ENCODE measurements at places on chromosomes 16 and 17.

DNA sequence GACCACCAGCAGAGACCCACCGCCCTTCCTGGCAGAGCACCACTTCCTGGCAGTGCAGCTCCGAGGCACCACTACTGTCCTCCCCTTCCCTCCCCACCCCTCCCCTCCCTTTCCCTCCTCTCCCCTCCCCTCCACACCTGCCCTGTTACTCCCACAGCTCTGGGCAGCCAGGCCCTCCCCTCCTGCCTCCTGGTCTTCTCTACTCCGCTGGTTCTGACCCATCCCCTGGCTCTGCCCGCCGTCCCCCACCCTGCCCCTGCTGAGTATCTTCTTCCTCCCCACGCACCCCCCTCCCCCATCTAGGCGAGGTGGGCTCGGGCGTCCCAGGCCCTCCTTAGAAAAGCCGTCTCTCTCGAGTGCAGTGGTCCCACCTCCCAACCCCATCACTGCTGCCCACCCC lies 77.7 kb downstream of the AMFR start:
- no peak for DNase-seq

GRCh38 chr16:65713181-65713808 lies 591.4 kb upstream of the CDH11 start:
- no peak for DNase-seq

GRCh38 chr16:7867831-7868230 lies 535.2 kb downstream of the RBFOX1 start:
- no peak for DNase-seq

GRCh38 chr16:46894036-46894672 lies 10.0 kb downstream of the GPT2 start:
- no peak for DNase-seq

DNA sequence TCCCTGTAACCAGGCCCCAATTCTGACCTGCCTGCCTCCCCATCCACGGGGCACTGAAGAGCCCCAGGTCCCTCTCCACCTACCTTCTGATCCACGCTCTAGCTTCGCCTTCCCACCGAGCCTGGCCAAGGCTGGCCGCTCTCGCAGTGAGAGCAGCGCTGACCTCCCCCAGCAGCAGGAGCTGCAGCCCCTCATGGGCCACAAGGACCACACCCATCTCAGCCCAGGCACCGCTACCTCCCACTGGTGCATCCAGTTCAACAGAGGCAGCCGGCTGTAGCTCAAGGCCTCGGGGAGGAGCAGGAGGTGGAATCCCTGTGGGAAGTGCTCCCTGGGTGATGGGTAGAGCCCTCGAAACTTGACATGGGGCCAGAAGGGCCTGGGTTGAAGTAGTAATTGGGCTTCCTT lies 8.4 kb upstream of the PLEKHG4 start:
- no peak for DNase-seq

GRCh38 chr16:81730090-81731051 lies 48.7 kb upstream of the PLCG2 start:
- DNase-seq = peak; percentile 68

DNA sequence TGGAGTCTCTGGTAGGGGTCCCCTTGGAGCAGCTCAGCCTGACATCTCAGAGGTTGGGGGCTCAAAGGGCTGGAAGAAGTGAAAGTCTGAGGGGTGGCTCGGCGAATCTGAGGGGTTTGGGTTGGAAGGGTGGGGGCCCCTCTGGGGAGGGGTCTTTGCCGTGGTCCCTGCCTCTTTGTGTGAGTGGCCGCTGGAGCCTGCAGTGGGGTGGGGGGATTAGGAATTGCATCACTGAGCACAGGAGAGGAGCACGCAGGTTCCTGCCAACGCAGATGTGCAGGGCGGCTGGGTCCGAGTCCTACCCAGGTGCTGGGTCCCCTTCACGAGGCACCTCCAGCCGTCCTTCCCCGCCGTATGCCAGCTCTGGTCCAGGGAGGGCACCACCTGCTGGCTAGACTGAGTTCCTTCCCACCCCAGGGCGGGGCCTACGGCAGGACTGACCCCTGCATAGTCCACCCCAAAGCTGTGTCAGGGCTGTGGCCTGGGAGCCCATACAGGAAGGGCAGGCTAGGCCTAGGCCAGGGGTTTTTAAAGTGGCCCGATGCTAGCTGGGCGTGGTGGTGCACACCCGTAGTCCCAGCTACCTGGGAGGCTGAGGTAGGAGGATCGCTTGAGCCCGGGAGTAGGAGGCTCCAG lies 9.9 kb downstream of the FMNL1 start:
- DNase-seq = no peak

DNA sequence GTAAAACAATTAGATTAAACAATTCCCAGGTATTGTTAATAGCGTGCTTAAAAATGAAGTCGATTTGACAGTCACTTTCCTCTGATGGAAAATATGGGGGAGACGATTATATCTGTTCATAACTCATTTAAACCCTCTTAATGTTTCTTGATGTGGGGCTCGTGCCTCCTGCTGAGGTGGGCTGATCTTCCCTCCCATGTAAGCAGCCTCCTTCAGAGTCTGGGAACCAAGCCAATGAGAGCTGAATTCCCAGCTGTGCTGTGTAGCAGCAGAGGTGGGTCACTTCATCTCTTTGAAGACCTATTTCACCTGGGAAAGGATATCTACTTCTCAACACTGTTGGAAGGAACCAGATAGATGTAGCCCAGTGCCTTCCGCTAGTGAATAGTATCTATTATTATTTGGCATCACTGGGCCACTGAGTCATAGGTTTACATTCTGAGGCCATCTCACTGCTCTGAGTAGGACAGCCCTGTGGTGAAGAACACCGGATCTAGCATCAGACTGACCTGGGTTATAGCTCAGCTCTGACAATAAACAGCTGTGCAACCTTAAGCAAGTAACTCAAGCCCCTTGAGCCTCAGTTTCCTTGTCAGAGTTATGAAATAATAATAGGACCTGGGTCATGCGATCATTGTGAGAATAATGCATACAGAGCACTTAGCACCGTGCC lies 85.3 kb upstream of the C16orf82 start:
- DNase-seq = no peak

GRCh38 chr17:40981115-40981514 lies 3.0 kb downstream of the KRT40 start:
- no peak for DNase-seq

DNA sequence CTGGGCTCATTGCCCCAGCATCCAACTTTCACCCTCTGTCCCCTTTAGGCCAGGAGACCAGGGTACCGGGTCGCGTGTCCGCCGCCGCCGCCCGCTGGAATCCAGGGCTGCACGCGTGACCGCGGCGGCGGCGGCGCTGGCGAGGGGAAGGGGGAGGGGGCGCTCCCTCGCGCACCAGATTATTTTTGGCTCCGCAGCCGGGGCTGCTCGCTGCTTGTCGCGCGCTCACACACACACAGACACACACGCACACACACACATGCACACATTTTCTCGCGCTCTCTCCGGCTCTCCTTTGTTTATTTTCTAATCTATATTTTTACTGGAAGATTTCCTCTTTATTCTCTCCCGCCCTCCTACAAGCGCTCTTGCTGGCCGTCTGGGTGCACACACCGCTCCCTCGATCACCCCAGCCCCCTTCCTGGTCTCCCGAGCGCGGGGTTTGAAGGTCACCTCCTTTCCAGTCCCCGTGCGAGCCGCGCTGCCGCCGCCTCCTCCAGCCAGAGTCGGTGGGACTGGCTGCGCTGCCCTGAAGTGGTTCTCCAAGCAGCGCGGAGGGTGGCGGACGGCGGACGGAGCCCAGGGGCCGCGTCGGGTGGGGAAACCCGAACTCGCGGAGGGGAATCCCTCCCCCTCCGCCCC lies 921.4 kb upstream of the EEF2KMT start:
- DNase-seq = no peak

GRCh38 chr16:64964126-64964540 lies 157.7 kb downstream of the CDH11 start:
- DNase-seq = no peak

DNA sequence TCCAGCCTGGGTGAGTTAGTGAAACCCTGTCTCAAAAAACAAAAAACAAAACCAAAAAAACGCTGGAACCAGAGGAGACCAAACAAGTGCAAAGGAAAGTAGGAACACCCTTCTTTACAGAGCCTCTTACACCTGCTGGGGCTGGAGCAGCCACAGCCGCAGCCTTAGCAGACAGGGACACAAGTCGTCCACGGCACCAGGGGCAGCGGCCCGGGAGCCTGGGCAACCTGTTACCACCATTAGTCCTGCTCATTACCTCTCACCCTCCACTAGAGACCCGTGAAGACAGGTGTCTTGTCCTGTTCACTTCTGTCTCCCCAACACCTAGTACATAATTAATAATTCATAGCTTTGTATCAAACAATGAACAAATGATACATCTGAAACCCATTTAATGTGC lies 83.6 kb downstream of the C16orf78 start:
- DNase-seq = no peak

DNA sequence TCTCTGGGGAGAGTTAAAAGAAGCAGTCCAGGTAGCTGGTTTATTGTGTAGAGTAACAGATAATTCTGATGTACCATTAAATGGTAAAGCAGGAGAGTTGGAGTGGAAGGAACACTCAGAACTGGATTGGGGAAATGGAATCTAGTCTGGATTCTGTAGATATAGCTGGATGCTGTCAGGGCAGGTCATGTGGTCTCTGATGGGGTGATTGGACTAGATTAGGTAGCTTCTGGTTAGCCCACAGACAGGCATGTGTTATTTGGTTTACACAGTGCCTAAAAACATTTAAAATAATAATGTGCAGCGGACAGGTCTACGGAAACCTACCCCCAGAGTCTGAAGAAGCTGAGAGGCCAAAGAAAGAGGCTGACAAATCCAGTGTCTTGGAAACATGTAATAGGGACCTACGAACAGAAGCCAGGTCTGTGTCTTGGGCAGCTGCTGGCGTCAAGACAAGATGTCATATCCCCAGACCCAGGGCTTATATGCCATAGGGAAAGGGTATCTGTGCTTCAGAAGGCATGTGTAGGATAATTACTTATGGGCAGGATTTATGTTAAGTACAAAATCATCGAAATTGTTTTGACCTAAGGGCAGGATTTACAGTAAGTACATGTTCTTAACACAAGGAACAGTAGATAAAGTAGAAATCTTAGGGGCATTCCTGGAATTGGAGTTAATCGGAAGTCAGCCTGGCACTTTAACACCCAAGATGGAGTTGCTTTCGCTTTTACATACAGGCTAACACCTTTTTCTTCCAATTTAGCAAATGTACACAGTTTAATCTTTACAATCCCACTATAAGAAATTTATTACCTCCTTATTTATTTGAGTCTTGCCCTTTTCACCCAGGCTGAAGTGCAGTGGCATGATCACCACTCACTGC lies 12.4 kb downstream of the LUC7L3 start:
- DNase-seq = peak; percentile 76

GRCh38 chr16:30063278-30063892 lies 2.2 kb upstream of the ALDOA start:
- no peak for DNase-seq

GRCh38 chr16:76879420-76879819 lies 311.6 kb upstream of the MON1B start:
- DNase-seq = no peak

DNA sequence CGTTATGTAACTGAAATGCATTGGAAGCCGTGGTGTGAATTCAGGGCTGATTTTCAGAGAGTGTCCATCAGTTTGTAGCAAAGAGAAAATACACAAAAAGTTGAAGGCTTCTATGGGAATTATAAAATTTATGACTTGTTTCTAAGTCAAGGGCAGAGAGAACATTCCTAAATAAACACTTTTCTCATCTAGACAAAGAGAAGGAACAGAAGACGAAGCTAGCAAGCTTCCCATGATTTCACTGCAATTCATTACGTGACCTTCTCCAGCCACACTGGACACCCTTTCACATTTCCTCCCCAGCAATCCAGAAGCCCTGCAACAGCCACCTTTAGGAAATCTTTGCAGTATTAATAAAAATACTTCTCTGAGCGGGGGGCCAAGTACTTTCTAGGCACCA lies 67.8 kb downstream of the TMEM100 start:
- DNase-seq = no peak

DNA sequence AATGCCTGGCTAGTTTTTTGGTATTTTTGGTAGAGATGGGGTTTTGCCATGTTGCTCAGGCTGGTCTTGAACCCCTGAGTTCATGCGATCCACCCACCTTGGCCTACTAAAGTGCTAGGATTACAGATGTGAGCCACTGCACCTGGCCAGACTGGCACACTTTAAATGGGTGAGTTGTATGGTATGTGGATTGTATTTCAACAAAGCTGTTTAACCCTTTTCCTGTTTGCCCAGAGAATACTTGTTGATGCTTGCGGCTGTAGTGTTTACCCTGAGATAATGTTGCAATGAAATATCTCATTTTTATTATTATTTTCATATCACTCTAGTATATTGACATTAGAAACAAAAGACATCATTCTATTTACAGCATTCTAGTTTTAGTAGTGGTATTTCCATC lies 17.1 kb upstream of the TMEM94 start:
- no peak for DNase-seq

GRCh38 chr17:80864751-80865150 lies 126.9 kb upstream of the CHMP6 start:
- DNase-seq = no peak

DNA sequence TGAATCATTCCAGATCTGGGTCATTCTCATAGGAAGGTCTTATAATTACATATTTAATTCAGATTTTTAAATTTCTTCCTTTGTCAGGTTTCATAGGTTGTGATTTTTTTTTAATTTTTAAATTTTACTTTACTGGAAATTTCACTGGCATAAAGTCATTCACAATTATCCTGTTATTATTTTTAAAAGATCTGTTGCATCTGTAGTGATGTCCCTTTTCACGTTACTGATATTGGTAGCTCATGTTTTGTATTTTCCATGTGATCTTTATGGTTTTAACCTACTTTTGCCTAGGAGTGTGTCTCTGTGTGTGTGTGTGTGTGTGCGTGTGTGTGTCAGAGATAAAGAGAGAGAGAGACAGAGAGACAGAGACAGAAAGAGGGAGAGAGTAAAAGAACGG lies 216.6 kb upstream of the KCNJ16 start:
- DNase-seq = no peak

DNA sequence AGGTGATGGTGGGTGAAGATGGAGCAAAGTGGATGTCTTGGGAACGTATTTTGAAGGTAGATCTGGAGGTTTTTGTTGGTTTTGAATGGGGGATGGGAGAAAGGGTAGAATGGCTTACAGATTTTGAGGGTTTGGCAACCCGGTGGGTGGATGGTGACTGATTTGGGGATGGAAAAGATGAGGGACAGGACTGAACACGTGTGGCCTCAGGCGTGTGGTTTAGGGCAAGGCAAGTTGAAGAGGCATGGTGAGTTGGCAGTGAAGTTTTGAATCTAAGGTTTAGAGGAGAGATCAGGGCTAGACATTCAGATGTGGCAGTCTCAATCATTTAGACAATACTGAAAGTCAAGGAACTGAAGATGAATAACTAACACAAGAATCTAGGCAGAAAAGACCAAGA lies 5.0 kb upstream of the DCTPP1 start:
- no peak for DNase-seq

GRCh38 chr16:71218306-71218963 lies 12.1 kb downstream of the HYDIN start:
- no peak for DNase-seq
